ENCODE measurements at places on chromosomes 2 and 18.

- no peak for DNase-seq
Observed at GRCh38 chr2:172050479-172051125, 34.7 kb upstream of the DLX1 start.

GRCh38 chr2:119177838-119178190 is 19.3 kb upstream of the C1QL2 start:
- DNase-seq = no peak

- no peak for DNase-seq
Observed at GRCh38 chr2:29235411-29235810, 120.2 kb downstream of the CLIP4 start.

- DNase-seq = no peak
Observed at GRCh38 chr2:241659150-241659739, 21.8 kb downstream of the ATG4B start.

DNA sequence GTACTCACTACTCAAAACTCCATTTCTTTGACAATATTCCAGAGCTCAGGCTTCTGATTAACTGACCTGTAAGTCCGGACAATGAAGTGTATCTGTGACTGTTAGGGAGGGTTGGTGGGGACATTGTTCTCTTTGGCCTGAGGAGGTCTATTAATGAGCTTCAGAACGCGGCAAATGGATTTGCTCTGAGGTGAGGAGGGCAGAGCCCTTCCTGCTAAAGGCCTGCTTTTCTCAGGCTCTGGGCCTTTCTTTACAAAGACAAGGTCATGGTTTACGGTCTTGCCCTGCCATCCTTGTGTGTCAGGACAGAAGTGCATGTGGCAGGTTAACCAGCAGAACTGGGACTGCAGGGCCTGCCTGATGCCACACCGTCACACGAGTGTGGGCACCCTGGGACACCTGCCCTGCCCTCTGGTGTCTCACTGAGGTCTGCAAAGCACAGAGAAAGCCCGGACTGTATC is 7.2 kb downstream of the ALKAL2 start:
- DNase-seq = no peak

- no peak for DNase-seq
Observed at GRCh38 chr2:139160836-139161235, 380.6 kb upstream of the NXPH2 start.

DNA sequence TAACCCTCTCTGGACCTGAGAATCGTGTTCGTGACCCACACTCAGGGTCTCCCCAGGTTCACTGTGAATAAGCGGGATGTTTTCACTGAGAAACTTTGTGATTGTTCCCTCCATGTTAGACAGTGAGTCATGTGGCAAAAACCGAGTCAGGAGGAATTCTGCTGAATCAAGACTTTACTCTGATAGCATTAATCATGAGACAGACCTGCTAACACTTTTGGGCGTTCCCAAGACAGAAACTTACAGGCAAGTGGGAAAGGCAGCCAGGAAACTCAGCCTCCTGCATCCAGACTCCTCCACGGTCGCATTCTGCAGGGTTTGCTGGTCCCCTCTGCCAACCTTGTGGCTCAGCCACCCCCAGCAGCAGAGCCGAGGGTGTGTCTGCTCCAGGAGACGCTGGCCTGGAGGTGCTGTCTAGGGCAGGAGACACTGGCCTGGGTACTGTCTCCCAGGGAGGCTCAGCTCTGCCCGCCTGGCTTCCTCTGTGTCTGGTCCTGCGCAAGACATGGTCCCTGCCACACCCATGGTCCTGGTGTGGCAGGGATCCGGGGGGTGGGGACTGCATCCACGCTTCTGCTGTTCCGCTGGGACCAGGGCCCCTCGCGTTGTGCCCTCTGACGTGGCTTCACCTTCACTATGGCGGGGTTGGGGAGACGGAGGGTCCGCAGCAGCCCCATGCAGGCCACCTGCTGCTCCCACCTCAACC is 177.4 kb downstream of the TWIST2 start:
- DNase-seq = no peak

GRCh38 chr2:85662899-85663593 is 5.0 kb downstream of the SFTPB start:
- DNase-seq = no peak

DNA sequence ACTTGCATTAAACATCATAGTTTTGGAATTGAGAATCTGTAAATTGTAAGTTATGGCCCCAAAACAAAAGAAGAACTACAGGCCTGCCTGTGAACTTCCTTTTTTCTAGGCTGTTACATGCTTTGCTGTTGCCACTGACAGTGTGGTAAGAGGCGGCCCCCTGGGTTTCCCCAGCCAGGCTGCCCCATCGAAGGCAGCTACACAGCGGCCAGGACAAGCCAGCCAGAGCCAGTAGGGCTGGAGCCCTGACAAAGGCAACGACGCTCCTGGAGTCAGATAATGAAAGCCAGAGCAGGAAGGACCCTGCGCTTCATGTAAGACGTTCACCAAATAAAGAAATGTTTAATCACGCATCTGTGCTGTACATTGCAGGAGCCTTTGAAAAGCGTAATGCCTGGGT is 55.0 kb downstream of the ANKRD44 start:
- DNase-seq = peak; percentile 32

DNA sequence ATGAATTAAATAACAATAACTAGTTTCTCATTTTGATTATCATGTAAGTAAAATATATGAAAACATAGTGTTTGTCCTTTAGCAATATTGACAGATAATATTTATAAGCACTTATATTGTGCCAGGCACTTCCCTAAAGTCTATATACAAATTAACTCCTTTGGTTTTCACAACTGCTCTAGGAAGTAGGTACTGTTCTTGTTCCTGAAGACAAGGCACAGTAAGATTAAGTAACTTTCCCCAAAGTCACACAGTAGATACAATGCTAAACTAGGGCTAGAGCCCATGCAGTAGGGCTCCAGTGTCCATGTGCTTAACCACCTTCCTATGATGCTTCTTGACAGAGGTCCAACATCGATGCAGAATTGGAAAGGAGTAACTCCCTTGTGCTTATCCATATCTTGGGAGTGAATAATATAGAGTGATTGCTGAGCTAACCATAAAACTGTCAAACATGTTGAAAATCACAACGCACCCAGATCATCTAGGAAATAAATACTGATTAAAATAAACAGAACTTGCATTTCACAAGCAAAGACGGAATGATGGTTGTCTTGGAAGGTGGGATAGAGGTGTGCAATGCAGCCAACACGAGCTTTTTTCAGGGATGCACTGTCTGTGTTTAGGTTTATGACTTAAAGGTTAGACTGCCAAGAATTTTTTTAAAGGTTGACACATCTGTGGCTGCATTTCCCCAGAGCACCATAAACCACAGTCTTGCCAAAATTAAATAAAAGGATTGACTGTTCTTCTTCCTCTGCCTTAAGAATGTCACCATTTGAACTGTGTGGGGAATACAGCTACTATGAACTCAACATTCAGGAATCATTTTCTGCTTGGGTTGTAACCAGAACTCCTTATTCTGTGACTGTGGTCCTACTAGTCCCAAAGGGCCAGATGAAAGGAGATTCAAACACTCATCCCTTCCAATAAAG is 80.8 kb downstream of the ANKRD44 start:
- no peak for DNase-seq

GRCh38 chr2:10634495-10634894 is 55.3 kb downstream of the NOL10 start:
- no peak for DNase-seq

DNA sequence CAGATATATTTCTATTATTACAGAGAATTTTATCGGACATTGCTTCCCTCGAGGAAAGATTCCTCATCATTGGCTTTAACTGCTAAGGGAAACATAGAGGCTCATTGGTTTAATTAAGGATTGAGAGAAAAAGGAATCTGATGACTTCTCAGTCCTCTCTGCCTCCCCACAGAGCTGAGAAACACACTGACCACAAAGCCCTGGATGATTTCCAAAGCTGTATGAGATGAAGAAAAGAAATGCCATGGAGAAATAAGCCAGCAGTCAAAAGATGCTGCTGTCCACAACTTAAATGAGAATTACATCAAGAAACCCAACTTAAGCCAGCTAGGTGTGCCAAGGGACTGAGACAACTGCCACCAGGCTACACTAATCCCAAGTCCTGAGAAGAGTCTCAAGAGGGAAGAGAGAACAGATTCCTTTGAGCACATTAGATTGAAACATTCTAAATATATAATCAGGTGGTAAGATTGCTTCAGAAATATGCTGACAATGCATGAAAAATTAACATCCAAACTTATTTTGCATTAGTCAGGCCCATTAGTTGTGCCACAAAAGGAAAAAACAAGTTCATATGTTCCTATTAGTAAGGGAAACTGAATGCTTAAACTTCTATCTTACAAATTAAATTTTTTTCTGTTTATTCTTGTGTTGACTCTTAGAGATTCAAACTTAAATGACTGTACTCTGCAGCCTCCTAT is 308.1 kb upstream of the CYRIA start:
- DNase-seq = no peak

- DNase-seq = no peak
Observed at GRCh38 chr2:198168651-198169050, 364.3 kb downstream of the PLCL1 start.

GRCh38 chr2:202883987-202884675 is 12.6 kb upstream of the ICA1L start:
- no peak for DNase-seq

- no peak for DNase-seq
Observed at GRCh38 chr18:44731530-44732237, 51.0 kb downstream of the SETBP1 start.

DNA sequence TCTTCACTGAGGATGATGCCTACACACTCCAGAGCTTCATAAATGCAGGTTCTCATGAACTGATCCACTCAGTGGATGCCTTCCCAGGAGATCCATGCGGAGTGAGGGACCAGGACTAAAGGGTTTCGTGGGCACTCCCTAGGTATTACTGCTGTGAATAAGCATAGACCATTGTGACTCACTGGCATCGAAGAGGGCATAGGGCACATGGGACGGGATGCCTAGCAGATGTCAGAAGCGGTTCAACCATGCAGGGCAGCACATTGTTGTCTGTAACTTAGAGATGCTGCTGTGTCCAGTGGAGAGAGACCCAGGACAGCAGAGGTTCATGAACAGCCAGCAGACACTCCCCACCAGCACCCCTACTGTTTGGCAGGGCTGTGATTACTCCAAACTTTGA is 17.2 kb downstream of the GKN2 start:
- DNase-seq = no peak

GRCh38 chr2:190207930-190208329 is 111.7 kb downstream of the HIBCH start:
- DNase-seq = no peak

GRCh38 chr2:106269591-106270291 is 75.6 kb upstream of the UXS1 start:
- DNase-seq = peak; percentile 4

GRCh38 chr18:49812286-49813068 is 856 bp downstream of the ACAA2 start:
- DNase-seq = no peak

DNA sequence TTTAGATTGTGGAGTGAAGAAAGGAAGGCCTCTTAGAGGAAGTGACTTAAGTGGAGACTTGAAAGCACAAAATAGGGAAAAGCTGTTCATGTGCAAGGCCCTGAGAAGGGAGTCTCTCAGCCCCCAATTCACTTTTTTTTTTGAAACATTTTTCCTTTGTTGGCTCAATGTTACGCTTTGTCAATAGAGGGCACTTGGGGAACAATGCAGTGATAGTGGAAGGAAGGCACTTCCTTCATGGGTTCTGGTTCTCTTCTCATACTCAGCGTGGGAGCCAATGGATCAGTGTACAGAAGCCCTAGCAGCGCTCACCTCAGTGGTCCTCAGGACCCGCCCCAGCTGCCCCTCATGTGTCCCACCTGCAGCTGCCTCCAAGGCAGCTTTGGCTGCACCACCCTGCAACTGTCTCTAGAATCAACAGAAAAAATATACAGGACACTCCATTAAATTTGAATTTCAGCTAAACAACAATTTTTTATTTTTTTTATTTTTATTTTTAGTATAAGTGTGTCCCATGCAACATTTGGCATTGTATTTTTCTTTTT is 8.6 kb upstream of the C2orf42 start:
- no peak for DNase-seq

GRCh38 chr18:58915006-58915799 is 50.5 kb downstream of the ZNF532 start:
- DNase-seq = no peak

DNA sequence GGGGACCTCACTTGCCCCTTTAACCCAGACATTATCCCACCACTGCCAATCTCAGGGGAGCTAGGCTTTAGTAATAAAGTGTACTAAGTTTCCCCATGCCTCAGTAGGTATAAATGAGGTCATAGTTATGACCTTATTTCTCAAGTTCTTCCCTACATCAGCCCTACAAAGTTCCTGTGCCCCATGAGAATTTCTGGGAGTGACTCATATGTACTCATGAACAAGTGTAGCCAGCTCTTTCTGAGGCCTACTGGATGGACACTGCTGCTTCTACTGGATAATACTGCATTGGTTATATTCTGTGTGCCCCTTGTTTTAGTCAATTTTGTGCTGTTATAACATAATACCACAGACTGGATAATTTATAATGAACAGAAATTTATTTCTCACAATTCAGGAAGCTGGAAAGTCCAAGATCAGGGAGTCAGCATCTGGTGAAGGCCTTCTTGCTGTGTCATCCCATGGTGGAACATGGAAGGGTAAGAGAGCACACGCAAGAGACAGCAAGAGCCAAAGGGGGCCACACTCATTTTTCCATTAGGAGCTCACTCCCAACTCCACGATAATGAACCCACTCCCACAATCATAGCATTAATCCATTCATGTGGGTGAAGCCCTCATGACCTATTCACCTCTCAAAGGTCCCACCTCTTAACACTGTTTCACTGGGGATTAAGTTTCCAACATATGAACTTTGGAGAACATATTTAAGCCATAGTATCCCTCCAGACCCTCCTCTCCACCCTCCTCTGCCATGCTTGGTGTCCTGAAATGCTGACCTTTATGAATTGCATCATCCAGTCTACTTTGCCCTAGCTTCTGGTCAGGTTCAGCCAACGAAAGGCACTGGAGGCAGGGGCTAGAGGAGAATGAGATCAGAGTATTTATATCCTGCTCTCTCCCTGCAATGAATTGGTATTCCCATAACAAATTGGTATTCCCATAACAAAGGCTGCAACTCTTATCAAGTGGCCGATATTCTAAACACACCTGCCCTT is 25.4 kb upstream of the ST3GAL5 start:
- DNase-seq = no peak

DNA sequence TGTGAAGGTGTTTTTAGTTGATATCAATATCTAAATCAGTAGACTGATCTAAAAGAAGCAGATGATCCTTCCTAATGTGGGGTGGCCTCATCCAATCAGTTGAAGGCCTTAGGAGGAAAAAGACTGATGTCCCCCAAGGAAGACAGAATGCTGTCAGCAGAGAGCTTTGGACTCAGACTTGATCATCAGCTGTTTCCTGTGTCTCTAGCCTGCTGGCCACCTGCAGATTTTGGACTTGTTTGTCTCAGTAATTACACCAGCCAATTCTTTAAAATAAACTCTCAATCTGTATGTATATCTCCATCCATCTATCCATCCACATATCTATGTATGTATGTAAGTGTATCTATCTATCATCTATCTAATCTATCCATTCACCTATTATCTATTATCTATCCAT is 301.3 kb downstream of the LPIN1 start:
- DNase-seq = no peak

Data from caudate nucleus (tissue), 63 donors.